Cortex of kidney (tissue), 1 donor: ENCODE measurements at places on chromosomes 1 and 21.

- no peak for DNase-seq
Measured at GRCh38 chr1:220952961-220953643, 73.9 kb downstream of the HLX start.

DNA sequence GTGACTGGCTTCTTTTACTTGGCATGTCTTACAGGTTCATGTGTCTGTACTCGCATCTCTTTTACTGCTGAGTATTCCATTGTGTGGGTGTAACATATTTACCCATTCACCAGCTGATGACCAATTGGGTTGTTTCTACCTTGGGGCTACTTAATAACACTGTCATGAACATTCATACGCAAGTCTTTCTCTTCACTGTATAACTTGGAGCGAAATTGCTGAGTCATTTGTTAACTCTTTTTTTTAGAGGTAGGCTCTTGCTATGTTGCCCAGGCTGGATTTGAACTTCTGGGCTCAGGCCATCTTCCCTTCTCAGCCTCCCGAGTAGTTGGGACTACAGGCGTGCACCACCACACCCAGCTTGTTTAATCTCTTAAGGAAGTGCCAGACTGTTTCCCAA, 6.5 kb downstream of the PYCR2 start:
- DNase-seq: no peak

GRCh38 chr1:236417336-236417735, 23.2 kb downstream of the EDARADD start:
- DNase-seq: no peak

DNA sequence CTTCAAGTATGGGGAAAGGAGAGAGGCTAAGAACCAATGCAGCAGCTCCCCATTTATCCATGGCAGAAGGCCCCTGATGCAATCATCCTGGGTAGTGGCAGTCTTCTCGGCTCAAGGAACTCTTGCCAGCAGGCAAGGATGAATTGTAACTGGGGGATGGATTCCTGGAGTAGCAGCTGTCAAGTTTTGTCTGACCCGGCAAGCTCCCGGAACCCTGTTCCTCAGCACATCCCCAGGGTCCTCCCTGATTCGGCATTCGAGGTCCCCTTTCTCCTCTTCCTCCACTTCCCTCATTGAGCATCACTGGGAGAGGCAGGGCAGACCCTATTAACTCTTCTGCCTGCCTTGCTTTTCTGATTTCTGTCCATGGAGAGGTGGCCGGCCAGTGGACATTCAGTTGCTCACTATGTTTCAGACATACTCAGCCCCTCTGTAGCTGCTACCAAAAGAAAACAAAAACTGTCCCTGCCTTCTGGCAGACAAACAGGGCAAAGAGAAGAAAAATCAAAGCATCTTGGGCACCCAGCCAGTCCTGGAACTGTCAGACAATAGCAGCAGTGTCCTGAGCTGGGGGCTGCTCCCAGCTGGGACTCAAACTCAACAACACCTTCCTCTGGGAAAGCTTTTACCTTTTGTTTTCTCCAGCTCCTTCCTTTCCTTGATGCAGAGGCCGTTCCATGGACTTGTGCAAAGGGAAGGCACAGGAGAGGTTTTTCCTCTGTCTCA, 5.6 kb upstream of the PTCH2 start:
- no peak for DNase-seq

DNA sequence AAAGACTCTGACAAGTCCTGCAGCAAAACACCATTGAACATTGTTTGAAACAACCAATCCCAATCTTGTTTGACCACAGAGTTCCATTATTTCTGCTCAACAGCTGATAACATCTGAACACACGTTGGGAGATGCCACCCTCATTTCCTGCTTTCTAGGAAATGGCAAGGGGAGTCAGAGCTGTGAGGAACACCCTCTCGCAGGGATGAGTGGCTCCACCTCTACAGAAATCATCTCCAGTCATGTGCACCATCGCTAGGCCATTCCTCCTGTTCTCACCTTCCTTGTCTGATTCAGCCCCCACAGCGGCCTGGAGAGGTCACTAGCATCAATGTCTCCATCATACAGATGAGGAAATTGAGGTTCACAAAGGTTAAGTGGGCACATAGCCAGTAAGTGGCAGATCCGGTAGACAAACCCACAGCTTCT, 22.4 kb upstream of the RUNX3 start:
- DNase-seq: no peak

GRCh38 chr1:153364766-153365666, 7.4 kb downstream of the S100A9 start:
- no peak for DNase-seq

DNA sequence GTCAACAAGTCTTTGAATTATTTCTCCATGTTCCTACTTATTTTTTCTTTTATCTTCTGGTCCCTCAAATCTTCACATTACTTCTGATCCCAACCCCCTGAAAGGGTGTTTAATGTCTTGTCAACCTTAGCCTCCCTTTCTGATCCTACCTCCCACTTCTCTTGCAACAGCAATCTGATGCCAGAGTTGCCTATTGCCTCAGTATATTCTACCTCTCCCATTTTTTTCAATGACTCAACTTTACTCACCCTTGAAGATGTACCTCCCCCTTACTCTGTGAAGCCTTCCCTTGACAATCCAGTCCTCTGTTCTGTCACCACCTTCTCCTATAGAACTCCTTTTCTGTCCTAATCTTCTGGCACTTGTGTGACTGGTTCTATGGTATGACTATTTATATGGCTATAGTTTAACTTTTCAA, 99.5 kb upstream of the CD55 start:
- DNase-seq: no peak

GRCh38 chr1:186487163-186487562, 26.2 kb upstream of the PDC start:
- DNase-seq: no peak

DNA sequence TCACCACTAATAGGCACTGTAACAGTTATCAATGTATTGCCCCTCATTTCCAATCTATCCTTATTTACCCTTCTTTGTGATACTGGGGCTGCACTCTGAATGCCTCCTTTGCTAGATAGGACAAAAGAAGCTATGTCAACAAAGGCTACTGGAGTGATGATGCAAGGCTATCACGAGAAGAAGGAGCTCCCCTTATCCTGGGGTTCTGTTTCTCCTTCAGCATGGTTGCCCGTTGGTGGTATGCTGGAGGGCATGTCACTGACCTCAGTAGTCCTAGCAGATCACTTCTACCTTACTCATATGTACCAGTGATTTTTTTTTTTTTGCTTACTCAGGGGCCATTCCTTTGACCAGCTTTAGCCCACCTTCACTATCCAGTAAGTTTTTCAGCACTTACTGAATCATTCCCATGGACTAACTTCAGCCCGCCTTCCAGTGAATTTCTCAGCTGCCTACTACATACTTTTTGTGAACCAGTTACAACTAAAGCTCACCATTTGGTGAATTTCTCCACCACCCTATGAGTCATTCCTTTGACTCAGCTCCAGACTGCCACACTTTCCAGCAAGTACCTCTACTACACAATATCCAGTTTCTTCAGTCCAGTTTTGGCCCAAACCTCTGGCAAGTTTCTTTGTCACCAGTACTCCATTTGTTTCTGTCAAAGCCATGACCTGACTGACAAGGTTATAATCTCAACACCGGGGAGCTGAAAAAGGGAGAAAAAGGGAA, 944.5 kb downstream of the KCNT2 start:
- no peak for DNase-seq

DNA sequence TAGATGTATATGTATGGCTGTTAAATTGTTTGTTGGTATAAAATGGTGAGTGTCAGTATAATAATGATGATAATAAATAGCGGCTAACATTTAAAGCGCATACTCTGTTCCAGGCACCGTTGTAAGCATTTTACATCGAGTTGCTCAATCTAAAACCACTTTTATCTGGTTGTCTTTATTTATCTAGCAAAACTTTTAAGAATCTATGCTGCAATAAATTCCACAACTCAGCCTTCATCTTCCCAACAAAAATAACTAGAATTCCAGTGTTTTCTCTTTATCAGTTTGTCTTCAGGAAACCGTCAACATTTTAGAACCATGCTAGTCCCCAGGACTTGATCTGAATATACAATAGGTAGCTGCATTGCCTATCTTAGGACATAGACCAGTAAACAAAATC, 19.3 kb upstream of the SLC16A1 start:
- DNase-seq: no peak

DNA sequence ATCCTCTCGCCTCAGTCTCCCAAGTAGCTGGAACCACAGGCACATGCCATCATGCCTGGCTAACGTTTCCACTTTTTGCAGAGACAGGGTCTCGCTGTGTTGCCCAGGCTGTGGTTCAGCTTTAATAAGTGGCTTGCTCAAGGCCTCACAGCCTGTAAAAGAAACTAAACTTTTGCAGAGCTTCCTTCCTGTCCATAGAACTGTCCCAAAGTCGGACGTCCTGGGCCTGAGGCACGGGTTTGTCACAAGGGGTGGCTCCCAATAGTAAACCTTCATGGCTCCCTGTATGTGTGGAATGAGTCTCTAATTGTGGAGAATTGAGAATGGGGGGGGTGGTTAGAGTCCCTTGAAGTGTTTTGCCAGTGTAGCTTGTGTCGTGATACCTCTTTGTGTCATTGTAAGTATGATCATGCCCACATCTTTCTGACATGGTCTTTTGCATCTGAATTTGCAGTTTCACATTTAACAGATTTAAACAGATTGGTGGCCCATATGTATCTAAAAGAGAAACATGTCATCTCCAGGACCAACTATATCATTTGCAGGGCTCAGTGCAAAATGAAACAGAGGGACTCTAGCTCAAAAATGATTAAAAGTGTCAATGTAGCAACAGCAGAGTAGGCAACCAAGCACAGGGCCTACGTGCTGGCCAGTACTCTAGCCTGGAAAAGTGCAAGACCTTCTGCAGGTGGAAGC, 332.1 kb downstream of the KIF26B start:
- no peak for DNase-seq

GRCh38 chr1:154773551-154773950, 96.5 kb downstream of the KCNN3 start:
- no peak for DNase-seq

DNA sequence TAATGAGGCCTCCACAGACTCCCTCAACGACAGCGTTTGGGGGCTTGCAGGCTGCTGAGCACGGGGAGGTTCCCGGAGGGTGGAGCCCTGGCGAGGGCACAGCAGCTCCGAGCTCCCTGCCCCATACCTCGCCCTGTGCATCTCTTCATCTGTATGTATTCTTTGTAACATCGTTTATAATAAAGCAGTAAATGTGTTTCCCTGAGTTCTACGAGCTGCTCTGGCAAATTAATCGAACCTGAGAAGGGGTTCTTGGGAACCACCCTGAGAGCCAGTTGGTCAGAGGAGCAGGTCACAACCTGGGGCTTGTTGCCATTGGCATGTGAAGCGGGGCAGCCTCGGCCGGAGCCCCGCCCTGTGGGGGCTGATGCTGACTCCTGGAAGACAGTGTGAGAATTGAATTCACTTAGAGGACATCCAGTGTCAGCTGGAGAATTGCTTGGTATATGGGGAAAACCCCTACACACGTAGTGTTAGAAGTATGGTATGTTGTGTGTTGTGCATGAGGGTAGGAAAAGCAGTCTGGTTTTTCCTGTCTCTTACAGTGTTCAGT, 11.5 kb downstream of the SLC37A1 start:
- no peak for DNase-seq

DNA sequence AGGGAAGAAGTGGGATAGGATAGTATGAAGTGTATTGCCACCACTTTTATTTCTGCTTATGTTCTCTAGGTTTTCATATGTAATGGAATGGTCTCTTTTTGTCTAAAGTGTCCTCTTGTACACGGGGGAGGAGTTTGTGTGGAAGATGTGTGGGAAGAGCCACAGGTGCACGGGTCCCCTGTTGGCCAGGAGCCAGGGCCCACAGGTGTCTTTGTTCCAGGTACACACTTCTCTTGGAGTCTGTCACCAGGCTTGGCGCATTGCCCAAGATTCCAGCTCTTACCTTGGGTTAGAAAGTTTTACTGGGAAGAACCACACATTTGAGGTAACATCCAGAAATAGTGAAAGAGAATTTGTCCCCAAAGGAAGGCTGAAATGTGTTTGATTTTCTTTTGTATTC, 10.5 kb downstream of the TENT5C start:
- no peak for DNase-seq

DNA sequence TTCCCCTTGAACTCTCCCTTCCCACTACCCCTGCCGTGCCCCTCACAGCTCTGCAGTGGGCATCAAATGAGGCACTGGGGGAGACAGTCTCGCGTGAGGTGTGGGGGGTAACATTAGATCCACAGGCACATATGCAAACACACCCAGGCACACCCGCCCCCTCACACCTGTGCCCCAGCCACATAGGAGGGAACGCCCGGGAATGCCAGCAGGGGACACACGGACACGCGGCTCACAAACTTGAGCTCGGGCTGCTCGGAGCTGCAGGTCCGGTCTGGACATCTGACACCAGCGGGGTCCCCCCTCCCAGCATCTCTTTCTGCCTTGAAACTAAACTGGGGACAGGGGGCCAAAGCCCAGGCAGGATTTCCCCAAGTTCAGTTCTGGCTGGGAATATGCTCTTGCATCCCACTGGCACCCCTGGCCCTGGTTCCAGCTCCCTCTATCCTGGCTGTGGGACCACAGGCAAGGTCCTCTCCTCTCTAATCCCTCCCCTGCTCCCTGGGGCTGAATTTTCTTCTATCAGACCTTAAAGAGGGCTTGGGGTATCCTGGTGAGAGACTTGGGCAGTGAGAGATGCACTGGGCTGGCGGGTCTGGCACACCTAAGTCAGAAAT, 30.6 kb downstream of the CDCP2 start:
- DNase-seq: no peak

GRCh38 chr1:30969903-30970302, 61.3 kb upstream of the SDC3 start:
- no peak for DNase-seq

- no peak for DNase-seq
Measured at GRCh38 chr1:22592919-22593790, 29.9 kb downstream of the EPHA8 start.

- DNase-seq: no peak
Measured at GRCh38 chr1:182527680-182528079, 61.4 kb downstream of the RNASEL start.

GRCh38 chr21:32914424-32915039, 111.2 kb upstream of the OLIG2 start:
- no peak for DNase-seq

DNA sequence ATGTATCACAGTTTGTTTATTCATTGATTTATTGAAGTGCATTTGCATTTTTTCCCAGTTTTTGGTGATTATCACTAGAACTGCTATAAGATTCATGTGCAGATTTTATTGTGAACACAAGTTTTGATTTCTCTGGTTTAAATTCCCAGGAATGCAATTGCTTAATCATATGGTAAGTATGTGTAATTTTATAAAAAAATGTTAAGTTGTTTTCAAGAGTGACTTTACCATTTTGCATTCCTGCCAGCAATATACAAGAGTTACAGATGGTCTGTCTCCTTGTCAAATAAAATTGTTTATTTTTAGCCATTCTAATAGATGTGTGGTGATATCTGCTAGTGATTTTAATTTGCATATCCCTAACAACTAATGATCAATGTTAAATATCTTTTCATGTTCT, 127.3 kb upstream of the APP start:
- DNase-seq: no peak
